Pancreas (tissue), 10 donors: ENCODE measurements at places on chromosomes 4 and X. TPM values are rescaled to one million over a fixed set of nuclear protein-coding genes. Genes with fewer than 3 reads are reported as not detected.
A peak's percentile ranks its signal among the peaks of the same experiment; 100 is the strongest.

Gene ADGRA3
- 18.4 TPM for polyA plus RNA-seq

DNA sequence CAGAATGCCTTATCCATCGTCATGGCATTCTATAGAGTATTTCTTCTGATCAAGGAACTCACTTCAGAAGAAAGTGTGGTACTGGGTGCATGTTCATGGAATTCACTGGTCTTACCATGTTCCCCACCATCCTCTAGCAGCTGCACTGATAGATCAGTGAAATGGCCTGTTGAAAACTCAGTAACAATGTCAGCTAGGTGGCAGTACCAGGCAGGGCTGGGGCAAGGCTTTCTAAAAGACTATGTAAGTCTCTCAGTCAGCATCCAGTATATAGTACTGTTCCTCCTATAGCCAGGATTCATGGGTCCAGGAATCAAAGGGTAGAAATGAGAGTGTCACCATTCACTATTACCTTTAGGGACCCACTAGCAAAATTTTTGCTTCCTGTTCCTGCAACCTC, 15.8 kb upstream of the LDB2 start:
- DNase-seq, result no peak

Gene SORCS2
- 0.34 TPM for polyA plus RNA-seq

- no peak for DNase-seq
These were observed 281.7 kb downstream of the RCHY1 start for GRCh38 chr4:75232546-75232945.

Gene TEX13C
- not detected for polyA plus RNA-seq

GRCh38 chrX:153667956-153668396, 5.6 kb downstream of the PNCK start:
- DNase-seq, result peak; percentile 94

- no peak for DNase-seq
These were observed 351.2 kb downstream of the BMPR1B start for GRCh38 chr4:95108883-95109421.

DNA sequence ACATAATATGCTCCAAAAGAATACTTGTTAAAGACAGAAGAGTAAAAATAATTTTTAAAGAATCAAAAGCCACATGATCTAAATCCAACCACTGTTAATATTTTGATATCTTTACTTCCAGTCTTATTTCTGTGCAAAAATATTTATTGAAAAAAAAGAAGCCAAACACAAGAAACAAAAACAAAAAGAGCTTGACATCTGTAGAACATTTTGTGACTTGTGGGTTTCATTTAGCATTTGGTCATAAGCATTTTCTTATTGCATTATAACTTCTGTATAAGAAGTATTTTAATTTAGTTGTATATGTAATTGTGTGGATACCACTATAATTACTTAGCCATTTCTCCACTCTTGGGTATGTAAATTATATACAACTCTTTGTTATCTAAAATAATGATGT, 63.1 kb downstream of the DIPK2B start:
- DNase-seq, result no peak

Gene MAGED4B
- polyA plus RNA-seq, result 53.5 TPM

Gene SCML2
- 2.9 TPM for polyA plus RNA-seq

DNA sequence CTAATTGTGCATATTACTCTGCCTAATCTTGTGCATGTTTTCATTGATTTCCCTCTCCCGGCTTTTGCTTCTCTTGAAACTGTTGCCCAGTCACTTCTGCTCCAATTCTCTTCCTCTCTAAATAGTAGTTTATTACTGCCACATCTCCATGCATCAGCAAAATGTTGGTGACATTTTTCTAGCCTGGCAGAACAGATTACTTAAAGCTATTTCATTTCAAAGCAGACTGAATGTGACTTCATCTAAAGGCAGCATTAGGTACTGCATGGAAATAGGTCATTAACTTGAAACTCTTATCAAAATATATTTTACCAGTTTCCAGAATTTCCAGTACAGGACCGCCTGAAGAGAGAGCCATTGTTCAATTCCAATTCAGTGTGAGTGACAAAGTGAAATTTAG, 52.4 kb downstream of the HPGDS start:
- no peak for DNase-seq

DNA sequence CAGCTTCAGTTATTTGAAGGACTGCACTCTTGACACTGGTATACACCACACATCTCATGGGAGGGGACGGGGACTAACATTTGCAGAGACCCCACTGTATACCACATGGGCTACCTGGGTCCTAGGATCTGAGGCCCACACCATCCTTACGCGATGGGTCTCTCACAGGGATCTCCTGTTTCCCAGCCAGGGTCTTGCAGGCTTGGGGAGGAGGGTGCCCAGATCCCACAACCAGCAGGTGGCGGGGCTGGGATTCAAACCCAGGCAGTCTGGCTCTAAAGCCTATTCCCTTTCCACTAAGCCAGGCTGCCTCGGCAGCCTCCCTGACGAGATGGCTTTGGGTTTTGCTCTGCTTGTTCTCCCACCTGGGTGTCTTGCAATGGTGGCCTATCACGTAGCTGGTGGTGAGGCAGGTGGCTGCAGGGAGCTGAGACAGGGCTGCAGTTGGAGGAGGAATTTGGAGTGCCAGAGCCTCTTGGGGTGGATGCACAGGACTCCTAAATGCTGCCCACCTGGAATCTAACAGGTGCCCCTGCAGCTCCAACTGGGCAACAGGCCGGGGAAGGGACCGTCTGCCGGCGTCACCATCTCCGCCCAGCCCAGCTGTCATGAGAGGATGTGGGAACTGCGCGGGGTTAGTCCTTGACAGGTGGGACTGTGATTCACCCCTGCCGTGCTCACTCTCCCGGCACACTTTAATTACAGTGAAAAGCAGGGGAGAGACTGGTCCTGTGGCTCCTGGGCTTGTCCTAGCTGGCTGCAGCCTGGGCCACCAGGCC, 110.7 kb downstream of the PSAPL1 start:
- peak; percentile 32 for DNase-seq

- DNase-seq, result no peak
These were observed 312.8 kb upstream of the EPHA5 start for GRCh38 chr4:65983061-65983460.

Gene CENPVL2
- not detected for polyA plus RNA-seq

DNA sequence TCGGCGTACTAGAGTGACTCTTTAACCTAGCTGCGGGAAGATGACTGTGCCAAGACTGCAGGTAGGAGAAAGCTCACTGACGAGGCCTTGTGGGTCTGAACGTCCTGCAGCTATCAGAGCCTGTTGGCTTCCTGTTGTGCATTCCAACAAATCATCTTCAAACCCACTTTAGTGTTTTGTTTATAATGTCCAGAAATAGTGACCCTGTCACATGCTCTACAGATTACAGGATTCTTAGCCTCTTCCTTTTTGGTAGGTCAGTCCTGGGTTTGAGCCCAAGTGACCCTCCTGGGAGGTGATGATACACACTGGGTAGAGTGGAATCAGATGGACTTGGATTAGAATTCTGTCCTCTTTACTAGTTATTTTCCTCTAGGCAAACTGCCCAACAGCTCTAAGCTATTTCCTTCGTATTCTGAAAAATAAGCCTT, 33.2 kb downstream of the HTT start:
- no peak for DNase-seq

- no peak for DNase-seq
These were observed 330.7 kb upstream of the RASGEF1B start for GRCh38 chr4:81802285-81802846.

DNA sequence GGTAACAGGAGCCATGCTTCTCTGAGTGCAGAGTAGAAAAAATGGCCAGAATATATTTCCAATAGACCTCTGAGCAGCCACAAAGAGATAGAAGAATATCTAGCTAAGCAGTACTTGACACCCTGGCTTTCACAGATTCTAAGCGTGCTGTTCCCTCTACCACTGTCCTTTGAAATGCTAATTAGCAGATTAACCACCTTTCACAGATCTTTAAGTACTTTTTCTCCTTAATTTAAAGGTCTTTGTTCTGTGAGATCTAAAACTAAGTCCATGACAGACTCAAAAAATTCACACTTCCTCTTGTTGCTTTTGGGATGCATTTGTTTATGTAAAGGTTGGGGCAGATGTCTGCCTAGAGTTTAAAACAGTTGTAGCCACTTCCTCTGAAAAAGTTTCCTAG, 28.3 kb upstream of the MAGEC2 start:
- DNase-seq, result no peak

DNA sequence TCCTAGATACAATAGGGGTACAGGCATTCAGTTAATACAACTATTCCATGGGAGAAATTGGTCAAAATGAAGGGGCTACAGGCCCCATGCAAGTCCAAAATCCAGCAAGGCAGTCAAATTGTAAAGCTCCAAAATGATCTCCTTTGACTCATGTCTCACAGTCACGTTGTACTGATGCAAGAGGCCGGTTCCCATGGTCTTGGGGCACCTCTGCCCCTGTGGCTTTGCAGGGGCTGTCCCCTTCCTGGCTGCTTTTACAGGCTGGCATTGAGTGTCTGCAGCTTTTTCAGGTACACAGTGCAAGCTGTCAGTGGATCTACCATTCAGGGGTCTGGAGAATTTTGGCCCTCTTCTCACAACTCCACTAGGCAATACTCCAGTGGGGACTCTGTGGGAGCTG, 12.5 kb upstream of the ASIC5 start:
- no peak for DNase-seq

- no peak for DNase-seq
These were observed 21.9 kb upstream of the P2RY8 start for GRCh38 chrX:1558761-1559468.

Gene SCD5
- 30.3 TPM for polyA plus RNA-seq

GRCh38 chr4:129899849-129900248, 803.9 kb downstream of the C4orf33 start:
- no peak for DNase-seq
